ENCODE measurements at places on chromosomes 1 and 21.

GRCh38 chr1:941588-942383, 17.3 kb downstream of the NOC2L start:
- DNase-seq, result peak; percentile 43

- DNase-seq, result no peak
Observed at GRCh38 chr1:65434760-65435159, 14.3 kb downstream of the LEPR start.

DNA sequence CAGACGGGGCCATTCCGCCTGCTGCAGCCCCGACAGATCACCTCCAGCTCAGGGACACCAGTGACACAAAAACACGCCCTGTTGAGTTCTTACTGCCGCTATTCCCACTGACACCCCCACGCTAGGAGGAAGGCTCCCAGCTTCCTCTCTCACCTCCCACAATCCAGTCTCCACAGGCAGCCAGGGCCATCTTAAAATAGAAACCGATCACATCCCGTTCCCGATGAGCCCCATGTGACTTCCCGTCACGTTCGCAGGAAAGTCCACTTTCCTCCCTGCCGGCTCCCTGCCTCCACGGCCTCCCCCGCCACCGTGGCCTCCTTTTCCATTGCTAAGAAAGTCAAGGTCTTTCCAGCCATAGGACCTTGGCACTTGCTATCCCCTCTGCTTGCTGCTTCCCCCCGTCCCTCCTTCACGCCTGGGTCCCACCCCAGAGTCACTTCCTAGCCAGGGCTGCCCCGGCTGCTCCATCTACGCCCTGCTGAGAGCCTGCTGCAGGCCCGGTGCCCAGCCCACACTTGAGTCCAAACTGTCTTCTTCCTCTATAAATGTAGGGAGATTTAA, 24.0 kb upstream of the DDOST start:
- no peak for DNase-seq

DNA sequence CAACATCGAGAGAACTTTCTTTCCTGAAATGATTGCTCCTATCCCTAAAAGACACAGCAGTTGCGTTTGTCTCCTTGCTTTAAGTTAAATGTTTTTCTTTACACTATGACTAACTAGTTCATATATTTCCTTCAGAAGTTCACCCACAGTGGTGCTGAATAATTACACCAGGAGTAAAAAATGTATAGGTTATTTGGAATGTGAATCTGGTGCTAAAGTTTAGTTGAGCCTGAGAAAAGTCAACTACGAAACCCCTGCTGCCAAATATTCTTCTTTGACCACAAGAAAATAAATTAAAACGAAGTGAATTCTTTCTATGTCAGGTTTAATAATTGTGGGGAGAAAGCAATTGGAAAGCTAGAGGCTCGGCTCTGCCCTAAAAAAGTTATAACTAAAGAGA, 52.8 kb downstream of the C4BPA start:
- no peak for DNase-seq

DNA sequence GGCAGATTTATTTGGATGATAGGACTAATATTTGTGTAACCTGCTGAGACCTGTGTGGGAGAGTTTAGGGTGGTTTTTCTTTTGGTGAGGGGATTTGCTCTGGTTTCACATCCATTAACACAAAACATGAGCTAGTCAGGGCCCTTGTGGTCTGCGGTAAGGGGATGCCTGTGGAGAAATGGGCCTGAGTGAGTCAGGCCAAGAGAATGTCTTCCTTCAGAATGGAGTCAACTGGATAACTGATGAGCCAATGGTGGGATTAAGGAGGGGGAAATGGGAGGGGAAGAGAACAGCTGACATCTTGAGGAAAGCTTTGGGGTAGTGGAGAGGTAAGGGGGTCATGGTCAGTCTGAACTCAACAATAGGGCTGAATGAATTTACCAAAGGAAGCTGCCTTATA, 13.9 kb downstream of the WNT2B start:
- no peak for DNase-seq

- peak; percentile 13 for DNase-seq
Observed at GRCh38 chr1:203250911-203251310, 21.4 kb upstream of the CHIT1 start.

DNA sequence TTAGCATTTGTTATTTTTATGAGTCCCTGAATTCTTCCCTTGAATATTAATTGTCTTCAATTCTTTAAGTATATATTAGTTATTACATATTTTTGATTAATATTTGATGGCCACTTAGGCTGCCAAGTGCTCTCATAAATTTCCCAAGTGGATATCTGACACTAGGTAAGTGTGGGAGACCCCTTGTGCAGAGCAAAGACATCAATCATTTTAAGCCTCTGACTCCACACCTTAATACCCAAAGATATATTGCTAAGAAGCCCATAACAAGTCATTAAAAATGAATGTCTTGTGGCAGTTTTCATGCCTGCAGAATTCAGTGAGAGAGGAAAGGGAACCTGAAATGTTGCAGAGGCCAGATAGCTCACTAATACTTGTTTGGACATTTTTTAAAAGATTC, 58.4 kb upstream of the PROX1 start:
- no peak for DNase-seq

GRCh38 chr1:155199792-155200191, 7.9 kb downstream of the THBS3 start:
- no peak for DNase-seq

DNA sequence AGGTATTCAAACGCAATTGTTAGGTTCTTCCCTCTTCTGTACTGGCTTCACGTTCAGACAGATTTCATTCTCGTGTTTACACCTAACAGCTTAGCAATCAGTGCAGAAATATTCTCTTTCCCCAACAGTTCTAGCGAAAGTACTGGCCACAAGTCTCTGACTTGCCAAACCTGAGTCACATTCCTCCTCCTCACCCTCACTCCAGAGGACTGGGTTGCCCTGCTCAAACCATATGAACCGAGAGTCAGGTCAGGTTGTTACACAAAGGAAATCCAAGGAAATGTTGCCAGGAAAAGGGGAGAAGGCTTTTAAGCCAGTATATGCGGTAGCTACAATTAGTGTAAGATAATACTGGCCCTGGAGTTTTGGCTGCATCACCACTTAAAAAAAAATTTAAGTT, 282.5 kb downstream of the RGS7 start:
- no peak for DNase-seq

GRCh38 chr21:38753114-38753513, 52.6 kb upstream of the ETS2 start:
- DNase-seq, result no peak

DNA sequence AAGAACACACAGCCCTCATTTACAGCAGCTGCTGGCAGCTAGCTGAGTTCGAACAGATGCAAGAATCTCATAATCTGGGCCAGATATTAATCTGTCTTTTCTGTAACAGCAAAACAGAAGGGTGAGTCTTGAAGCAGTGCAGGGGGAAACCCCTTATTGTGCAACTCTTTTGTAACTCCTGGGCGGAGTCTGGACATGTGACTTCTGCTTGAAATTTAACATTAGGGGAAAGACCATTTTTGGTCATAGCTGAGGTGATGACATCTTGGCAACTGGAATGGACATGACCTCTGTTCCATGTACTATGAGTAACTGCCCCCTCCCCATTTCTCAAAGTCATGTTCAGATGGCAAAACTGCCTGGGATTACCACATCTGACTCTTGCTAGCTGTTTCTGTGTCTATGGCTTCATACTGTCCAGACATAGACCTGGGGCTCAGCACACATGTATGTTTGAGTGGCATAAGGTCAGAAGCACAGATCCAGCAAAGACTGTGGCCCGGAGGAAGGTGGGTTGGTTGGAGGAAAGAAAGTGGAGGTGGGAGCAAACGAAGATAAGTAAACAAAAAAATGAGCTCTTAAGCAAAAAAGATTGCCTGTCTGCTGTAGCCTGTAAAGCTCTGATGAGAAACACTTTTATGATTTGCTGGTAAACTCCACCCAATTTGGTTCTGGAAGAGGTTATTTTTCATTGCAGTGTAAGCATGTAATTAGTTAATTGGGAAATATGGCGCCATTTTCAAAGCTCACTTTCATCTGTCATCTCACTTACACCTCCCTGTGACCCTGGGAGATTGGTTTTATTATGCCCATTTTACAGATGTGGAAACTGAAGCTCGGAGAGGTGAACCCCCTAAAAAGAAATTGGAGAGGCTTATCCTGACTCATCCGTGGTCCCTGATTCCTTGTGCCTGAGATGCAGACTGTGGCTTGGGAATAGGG, 26.1 kb downstream of the ETS2 start:
- DNase-seq, result no peak

DNA sequence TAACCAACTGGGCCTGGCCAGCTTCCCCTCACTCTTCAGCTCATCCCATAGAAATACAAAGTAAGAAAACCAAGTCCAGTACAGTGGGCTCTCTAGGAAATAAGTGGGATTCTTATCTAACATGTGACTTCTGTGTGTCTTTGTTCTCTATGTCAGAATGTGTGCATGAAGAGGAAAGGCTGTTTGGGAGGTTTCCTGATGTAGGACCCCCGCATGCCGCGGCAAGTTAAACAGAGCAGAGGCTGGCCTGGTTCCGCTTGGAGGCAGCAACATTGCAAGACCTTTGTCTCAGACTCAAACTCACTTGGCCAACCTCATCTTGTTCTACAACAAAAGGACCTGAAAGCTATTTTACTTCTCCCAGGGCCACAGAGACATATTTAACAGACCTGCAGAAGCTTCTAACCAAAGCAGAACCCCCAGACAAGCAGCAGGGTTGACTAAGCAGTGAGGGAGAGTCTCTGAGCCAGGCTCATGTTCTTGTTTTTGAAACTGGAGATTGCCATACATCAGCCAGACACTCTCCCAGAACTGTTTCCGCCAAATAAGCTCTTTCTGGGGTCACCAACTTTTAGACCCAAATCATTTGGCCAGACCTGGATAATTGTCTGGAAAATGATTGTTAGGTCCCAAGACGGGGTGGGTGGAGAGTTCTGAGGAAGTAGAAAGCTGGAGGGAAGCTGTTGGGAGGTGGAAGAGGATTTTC, 6.2 kb downstream of the MTARC2 start:
- DNase-seq, result no peak

DNA sequence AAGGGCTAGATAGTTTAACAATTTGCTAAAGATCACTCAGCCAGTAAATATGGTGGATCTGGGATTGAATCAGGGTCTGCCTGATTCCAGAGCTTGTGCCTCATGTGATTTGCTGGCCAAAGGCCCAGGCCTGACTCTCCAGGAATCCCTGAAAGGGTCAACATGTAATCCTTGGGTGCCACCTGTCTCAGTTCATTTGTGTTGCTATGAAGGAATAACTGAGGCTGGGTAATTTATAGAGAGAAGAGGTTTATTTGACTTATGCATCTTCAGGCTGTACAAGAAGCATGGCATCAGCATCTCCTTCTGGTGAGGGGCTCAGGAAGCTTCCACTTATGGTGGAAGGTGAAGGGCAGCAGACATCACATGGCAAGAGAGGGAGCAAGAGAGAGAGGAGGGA, 144.9 kb downstream of the FCRL5 start:
- no peak for DNase-seq

DNA sequence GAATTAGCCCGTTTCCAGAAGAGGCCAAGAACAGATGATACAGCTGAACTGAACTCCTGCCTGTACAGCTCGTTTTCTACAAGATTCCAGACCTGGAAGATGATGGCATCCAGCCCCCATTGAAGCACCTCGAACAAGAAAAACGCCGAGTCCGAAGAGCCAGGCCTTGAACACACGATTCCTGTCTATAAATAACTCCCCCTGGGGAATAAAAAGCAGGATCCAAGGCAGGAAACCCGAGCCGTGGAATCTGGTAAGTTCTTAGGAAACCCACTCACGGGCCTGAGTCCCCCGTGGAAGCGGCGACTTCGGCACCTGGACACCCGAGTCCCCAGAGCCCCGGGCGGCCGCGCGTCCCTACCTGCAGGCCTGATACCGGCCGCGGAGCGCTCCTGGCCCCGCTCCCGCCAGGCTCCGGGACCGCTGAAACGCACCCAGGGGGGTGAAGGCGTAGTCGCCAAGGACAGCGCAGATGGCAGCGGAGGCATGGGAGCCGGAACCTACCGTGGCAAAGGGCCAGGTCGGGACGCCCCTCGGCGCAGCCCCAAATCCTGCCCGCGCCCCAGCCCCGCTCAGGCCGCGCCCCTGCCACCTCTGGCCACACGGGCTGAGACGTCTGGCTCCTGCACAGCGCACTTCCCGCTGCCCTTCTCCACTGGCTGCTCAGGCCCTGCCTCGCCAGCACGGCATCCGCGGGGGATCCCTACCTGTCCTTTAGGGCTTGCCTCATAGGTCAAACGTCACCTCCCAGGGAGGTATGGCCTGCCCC, 14.0 kb upstream of the HLCS start:
- no peak for DNase-seq

GRCh38 chr1:48931506-48932192, 155.0 kb upstream of the BEND5 start:
- DNase-seq, result no peak

GRCh38 chr1:172453153-172453545, 9.3 kb upstream of the PIGC start:
- DNase-seq, result no peak

DNA sequence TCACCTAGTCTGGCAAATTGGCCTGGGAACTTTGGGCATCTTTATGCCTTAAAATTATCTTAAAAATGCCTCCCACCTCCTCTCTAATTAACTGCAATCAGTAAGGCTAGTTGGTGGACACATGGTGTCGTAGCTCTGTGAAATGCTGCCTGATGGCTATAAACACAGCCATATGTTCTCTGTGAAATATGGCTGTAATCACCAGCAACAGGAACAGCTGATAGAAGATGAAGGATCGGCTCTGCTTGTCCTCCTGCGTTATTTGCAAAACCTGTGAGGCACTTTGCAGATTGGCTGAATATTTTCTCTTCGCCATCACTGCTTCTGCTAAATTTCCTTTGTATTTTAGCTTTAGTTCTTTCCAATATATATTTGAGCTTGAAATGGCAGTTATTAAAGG, 419.6 kb downstream of the RWDD3 start:
- DNase-seq, result no peak

DNA sequence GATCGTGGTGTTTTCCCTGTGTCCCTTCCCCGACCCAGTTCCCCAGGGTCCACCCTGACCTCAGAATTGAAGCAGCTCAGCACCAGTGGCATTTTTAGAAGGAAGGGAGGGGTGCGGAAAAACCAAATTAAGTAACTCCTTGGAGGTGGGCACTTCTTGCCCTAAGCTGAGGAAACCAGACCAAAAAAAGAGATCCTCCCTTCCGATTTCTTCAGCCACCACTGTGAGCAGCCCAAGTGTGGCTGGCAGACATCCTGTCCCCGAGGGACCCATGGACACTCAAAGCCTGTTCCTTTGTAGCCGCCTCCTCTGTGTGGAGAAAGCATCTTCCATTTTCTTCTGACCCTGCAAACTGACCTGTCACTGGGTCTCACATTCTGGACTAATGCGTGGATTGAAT, 31.3 kb downstream of the KIRREL1 start:
- DNase-seq, result no peak

Measured in NCI-H1417 treated with DMSO at 0.1 percent for 48 hours (cell line).